ENCODE measurements at places on chromosomes 5 and 9. TPM values are rescaled to one million over a fixed set of nuclear protein-coding genes. Genes with fewer than 3 reads are reported as not detected.

GRCh38 chr5:11518676-11519075 is 385.6 kb downstream of the CTNND2 start:
- DNase-seq, result no peak

DNA sequence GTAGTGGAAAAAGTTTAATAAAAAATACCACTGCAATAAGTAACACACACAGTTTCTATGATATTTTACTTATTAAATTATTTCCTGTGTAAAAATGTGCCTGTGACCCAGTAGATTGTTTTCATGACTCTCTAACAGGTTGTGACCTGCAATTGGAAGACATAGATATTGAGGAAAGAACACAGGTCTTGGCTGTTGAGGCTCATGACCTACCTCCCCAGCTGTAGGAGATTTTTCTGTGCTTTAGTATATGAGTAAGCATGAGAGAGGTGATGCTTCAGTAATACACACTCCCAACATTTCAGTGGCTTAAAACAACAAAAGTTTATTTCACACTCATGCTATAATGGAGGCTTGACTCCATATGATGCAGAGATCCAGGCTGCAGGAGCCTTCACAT is 47.3 kb upstream of the TNC start:
- DNase-seq, result no peak

- peak; percentile 13 for DNase-seq
These were observed 93.5 kb downstream of the HRH2 start for GRCh38 chr5:175751369-175751768.

DNA sequence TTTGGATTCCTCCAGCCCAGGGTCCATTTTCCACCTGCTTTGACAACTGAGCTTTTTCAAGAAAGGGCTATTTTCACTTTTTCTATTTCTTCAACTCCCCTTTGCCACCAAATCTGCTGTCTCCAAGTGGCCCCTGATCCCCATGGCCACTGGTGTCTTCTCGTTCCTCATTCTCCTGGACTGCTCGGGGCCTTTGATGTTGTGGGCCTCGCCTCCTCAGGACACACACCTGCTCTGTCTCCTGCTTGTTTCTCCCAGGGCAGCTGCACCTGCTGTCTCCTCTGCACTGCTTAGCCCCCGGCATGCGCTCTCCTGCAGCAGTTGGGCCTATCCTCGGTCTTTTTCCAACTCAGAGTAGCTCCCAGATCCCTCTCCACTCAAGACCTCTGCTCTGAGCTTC is 16.3 kb upstream of the NANS start:
- DNase-seq, result no peak

DNA sequence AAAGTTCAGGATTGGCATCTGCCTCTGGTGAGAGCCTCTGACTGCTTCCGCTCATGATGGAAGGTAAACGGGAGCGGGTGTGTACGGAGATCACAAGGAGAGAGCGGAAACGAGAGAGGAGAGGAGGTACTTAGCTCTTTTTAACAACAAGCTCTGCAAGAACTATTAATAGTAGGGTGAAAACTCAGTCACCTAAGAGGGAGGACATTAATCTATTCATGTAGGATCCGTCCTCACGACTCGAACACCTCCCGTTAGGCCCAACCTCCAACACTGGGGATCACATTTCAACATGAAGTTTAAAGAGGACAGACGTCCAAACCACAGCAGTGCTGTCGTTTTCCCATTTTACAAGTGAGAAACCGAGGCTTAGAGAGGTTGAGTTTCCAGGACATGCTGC is 173.7 kb downstream of the SLC28A3 start:
- no peak for DNase-seq

GRCh38 chr5:33524476-33524875 is 83.7 kb downstream of the TARS1 start:
- DNase-seq, result no peak

- DNase-seq, result no peak
These were observed 98.4 kb downstream of the SCAMP1 start for GRCh38 chr5:78458843-78459242.

GRCh38 chr9:33315371-33315770 is 25.1 kb downstream of the NFX1 start:
- no peak for DNase-seq

- no peak for DNase-seq
These were observed 235.7 kb downstream of the CDK5RAP2 start for GRCh38 chr9:120344230-120344629.

GRCh38 chr5:154206311-154206710 is 15.8 kb downstream of the GALNT10 start:
- no peak for DNase-seq

DNA sequence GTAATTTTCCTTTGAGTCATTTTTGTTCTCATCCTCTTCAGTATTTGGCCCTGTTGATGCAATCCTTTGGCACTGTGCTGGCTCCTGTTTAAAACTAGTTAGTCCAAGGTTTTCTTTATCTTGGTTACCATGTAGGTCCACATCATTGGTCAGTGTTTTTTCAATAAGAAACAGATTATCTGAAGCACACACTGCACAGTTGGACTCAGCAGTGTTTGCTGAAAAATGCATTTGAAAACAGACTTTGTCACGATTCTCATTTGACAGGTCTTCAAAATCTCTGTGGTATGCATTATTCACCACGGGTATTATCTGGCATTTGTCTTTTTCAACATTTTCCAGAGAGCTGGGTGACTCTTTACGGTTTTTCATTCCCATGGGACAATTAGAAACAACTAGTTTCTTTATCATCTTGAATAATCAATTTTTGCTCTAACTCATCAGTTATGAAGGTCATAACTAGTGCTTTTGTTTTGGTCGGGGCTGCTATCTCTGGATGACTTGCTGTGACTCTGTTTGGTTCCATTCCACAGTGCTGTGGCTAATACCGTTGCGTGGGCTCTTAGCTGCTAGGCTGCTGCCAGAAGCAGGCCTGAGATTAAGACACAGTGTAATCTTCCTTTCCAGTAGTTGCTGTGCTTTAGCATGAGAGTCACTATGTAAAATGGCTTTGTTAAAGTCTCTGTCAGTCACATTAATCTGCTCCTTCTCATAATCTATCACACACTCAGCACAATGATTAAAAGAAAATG is 36.2 kb downstream of the NUDT12 start:
- no peak for DNase-seq

GRCh38 chr9:112764837-112765236 is 14.3 kb downstream of the SNX30 start:
- peak; percentile 74 for DNase-seq

GRCh38 chr9:8133606-8134005 is 334.0 kb upstream of the DMAC1 start:
- no peak for DNase-seq

- DNase-seq, result no peak
These were observed 9.4 kb upstream of the EFNA5 start for GRCh38 chr5:107680099-107680498.

ANKRD33B gene
- total RNA-seq, result 1.6 TPM

FUT7 gene
- total RNA-seq, result not detected

HSDL2 gene
- 30.0 TPM for total RNA-seq

C9orf153 gene
- total RNA-seq, result not detected

TRIM14 gene
- total RNA-seq, result 3.7 TPM

TMC1 gene
- total RNA-seq, result not detected

IL31RA gene
- total RNA-seq, result not detected

PCDHB14 gene
- total RNA-seq, result 0.26 TPM

SLC36A2 gene
- not detected for total RNA-seq

Measured in H7 (cell line).